ENCODE measurements at places on chromosomes 1 and 21.

GRCh38 chr1:38128511-38128910 is 81.9 kb upstream of the POU3F1 start:
- no peak for DNase-seq

DNA sequence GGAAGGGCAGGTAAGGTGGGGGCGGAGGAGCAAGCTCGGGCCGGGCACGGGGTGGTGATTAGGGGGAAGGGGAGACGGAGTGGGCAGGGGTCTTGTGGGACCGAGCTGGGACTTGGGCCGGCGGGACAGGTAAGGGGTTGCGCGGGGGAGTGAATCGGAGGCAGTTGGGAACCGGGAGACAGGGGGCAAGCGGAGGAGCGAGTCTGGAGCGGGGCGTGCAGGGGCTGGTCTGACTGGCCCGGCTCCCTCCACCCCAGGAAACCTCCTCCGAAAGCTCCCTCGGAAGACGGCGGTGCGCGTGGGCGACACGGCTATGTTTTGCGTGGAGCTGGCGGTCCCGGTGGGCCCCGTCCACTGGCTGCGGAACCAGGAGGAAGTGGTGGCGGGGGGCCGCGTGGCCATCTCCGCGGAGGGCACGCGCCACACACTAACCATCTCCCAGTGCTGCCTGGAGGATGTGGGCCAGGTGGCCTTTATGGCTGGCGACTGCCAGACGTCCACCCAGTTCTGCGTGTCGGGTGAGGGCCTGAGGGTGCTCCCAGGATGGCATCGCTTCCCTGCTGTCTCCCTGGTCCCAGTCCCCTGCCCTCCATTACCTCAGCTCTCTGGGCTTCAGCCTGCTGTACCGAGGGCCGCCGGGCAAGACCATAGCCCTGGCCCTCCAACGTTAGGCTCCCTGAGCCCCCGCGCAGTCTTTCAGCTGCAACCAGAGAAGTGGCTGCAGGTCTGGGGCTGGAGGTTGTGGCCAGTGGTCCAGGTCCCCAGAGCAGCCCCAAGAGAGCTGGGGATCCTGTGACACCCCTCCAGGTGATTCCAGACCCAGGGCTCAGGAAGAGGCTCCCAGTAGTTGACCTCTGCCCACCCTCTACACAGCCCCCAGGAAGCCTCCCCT is 6.3 kb downstream of the OBSCN start:
- DNase-seq, result no peak

DNA sequence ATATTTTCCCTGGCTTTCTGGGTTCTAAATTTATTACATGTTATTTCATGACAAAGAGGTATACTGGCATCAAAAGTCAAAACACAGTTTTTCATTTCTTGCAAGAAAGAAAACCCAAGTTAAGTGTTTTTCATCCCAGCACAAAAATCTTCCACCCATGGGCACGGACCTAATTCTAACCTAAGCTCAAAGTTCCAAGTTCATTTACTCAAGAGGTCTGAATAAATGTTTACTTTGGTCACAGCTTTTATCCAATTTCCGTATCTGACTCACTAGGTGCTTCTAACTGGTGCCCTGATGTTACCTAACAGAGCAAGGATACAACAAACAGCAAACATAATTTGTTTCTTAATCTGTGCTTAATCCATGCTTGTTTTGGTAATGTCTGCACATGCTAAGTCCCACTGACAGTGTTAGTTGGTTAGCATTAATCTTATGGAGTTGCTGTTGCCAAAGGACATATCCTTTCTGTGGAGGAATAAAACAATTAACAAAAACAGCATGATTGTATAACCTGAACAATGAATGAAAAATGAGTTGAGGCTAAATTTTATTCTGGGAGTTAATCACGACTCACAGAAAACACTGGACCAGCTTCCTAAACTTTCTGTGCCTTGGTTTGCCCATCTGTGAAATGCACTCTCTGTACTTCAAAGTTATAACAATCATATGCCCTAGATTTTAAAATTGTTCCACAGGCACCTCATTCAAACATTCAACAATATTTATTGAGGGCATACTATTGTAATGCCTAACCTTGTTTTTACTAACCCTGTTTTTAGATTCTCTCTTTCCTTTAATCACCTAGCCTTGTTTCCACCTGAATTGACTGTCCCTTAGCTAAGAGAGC is 4.2 kb upstream of the CHD1L start:
- DNase-seq, result no peak

GRCh38 chr21:28235169-28235895 is 757.3 kb downstream of the LTN1 start:
- DNase-seq, result no peak

DNA sequence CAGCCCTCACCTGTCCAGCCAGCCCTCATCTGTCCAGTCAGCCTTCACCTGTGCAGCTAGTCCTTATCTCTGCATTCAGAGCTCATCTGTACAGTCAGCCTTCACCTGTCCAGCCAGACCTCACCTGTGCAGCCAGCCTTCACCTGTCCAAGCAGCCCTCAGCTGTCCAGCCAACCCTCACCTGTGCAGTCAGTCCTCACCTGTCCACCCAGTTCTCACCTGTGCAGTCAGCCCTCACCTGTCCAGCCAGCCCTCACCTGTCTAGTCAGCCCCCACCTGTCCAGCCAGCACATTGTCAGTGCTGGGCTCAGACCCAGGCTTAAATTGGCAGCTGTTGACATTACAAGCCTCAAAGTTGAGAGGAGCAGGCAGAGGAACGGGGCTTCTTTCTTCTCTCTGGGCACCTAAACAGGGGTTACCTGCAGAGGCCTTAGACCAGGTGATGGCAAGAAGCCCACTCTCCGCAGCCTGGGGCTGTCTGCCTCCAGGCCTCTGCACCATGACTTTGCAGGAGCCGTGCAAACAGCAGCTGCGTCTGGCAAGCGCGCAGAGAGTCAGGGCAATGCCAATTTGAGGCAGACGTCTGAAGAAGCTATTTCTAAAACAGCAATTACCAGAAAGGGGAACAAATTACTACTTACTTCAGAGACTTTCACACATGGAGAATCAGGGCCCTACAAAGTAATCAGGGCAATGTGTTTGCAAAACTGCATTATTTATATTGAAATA is 506.1 kb downstream of the NPHP4 start:
- no peak for DNase-seq

GRCh38 chr21:39805983-39806382 is 61.0 kb downstream of the IGSF5 start:
- no peak for DNase-seq

GRCh38 chr1:64545118-64545843 is 75.4 kb downstream of the CACHD1 start:
- no peak for DNase-seq

DNA sequence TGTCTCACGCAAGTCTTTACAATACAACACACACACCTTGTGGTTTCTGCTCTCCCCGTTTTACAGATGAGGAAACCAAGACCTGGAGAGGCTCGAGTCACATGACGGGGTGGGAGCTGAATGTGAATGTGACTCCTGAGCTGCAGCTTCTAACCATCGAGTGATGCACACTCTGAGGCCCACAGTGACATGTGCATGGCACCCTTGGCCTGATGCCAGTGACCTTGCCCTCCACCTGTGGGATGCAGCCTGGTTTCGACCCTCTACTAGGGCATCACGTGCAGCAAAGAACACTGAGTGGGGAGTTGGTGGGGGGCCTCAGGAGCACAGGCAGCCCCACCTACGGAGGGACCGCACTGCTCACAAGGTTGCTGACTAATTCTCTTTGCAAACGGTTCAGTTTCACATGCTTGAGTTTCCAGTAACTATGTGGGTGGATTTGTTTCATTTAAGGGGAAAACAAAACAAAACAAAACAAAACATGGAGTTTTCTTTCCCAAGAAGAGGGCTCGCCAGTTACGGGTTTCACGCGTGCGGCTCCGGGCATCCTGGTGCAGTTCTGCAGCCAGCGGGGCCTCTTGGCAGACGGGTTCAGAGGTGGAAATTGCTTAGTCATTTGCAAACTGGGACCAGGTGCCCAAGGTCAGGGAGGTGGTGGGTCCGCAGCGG is 22.9 kb downstream of the SPSB1 start:
- no peak for DNase-seq

GRCh38 chr1:29708381-29708780 is 472.1 kb downstream of the PTPRU start:
- DNase-seq, result no peak

- DNase-seq, result no peak
These were observed 8.3 kb downstream of the KDF1 start for GRCh38 chr1:26951821-26952497.

- DNase-seq, result no peak
These were observed 189.8 kb upstream of the OLFM3 start for GRCh38 chr1:102186536-102186935.

GRCh38 chr1:79885101-79885500 is 878.6 kb upstream of the ADGRL4 start:
- DNase-seq, result no peak

DNA sequence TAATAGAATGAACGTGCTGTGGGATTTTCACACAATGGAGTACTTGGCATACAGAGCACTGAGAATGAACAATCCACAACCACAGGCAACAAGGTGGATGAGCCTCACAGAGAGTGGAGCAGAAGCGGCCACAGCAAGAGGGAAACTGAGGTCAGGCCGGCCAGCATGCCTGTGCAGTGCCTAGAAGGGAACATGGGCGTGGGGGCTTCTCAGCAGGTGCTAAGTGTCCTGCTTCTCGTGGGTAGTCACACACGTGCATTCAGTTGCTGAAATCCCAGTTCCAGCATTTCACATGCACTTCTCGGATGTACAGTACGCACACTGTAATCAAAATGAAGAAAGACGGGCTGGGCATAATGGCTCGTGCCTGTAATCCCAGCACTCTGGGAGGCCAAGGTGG is 33.1 kb downstream of the WDR4 start:
- DNase-seq, result no peak

GRCh38 chr1:203796236-203796605 is 798 bp downstream of the ZBED6 start:
- DNase-seq, result no peak

DNA sequence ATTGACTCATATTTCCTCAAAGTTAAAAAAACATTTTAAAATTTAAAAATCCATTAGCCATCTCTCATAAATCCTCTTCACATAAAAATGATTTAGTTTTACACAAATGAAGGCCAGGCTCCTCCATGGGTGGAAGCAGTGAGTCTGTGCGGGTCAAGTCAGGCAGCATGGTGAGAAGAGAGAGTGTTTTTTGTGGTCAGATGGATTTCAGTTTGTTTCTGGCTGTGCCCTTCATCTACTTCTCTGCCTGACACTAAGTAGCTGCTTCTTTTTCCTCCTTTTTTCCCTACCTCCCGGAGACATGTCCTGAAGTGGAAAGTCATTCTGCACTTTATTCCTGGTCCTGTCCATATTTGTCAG is 10.3 kb downstream of the PLA2G4A start:
- DNase-seq, result no peak

DNA sequence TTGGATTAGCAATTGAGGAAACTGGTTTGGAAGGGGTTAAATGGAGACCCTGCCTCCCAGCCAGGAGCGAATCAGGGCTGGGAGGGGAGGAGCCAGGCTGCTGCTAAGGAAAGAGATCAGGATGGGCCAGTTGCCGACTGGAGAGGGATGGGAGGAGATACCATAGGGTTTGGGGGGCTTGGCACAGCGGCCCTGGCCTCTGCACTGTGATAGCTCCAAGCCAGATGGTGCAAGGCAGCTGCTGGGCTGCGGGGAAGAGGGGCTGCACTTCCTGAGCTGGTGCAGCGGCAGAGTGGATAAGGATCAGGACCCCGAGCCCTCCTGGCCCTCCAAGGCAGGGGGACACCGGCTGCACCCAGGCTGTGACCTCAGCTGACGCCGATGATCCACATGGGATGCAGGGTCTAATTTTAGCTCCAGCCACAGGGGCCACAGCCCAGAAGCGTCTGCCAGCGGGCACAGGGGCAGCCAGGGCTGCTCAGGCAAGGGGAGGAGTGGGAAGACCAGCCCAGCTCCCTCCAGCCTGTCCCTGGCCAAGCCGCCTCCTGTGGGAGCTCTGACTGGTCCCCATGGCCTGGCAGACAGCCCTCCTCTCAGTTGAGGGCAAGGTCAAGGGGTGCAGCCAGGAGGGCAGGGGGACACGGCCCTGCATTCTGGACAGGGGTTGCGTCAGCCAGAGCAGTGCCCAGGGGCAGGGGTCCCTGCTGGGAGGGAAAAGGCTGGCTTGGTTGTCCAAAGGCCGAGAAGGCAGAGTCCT is at the start of gene EXTL1:
Gene EXTL1 (plus strand): TSS at position 129 of the 757 bp plus-strand sequence. CDS start 872 bp downstream, outside the sequence.
- DNase-seq, result no peak

GRCh38 chr1:8988618-8988967 is 37.6 kb downstream of the SLC2A7 start:
- DNase-seq, result no peak

DNA sequence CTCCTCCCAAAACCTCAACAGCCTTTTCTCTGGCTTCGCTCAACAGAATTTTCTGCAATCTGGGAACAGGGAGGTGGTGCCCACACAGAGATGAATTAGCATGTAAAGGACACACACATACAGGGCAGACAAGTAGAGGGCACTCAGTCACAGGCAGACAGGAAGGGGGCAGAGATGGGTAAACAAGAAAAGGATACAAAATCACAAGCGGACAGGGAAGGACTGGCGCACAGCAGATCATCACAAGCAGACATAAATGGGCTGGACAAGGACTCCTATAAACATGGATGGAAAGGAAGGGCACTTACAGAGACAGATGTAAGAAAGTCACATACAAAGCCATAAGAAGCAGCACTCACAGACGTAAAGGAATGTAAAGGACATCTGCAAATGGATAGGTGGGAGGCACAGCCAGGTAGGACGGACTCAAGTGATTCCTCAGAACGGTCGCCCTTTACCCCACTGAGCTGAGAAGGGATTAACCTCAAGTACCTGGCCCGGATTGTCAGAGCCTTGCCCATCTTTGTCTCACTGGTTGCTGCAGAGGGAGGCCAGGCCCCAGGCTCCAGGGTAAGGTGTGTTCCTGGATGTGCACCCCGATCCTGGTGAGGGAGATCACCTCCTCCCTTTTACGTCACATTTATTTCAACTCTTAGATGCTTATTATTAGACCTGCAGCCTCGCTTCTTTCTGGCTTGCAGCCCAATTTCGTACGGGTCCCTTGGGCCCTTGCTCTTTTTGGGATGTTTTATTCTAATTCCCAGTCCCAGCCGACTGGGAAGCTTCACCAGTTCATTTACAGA is 836 bp upstream of the PRCC start:
- no peak for DNase-seq

DNA sequence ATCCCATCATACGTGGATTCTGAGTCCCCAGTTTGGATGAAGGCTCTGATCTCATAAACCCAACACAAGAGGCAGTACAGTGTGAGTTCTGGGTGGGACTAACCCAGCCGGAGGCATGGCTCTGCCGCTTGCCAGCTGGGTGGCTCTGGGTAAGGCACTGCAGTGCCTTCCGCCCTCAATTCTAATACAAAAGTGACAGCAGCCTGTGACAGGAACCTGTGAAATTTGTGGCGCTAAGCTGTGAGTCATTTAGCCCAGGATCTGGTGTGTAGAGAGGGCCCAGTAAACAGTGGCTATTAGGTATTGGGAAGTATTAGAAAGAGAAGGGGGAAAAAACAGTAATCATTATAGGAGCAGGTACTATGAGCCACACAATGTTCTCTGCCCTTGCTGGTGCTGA is 23.3 kb downstream of the HSPG2 start:
- no peak for DNase-seq

All from cortex of kidney (tissue), 1 donor.